ENCODE measurements at places on chromosomes 5 and 9.

DNA sequence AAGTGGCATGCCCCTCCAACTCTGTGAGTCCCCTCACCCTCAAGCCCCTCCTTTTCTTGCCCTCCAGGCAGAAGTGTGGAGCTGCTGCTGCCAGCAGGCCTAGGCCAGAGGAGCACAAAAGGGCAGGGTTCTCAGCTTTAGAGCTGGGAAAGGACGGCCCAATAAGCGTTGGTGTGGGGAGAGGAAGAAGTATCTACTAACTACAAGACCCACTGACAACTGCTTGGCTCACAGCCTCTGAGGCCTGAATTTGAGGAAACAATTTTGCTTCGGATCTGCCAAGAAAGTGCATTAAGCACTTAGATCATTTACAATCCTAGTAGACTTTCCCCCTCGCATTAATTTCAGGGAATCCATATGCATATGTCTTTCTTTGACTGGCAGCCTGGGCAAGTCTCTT is 179.4 kb downstream of the SNX18 start:
- no peak for DNase-seq

DNA sequence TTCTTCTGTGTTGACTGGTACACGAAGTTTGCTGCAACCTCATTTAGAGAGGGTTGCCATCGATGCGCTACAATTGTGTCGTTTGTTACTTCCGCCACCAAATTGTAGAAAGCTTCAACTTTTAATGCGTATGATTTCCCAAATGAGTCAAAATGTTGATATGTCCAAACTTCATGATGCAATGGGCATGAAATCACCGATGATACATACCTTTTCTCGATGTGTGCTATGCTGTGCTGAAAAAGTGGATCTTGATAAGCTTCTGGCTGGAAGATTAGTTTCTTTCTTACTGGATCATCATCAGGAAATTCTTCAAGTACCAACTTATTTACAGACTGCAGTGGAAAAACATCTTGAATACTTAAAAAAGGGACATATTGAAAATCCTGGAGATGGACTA is 65.7 kb downstream of the TMEM38B start:
- no peak for DNase-seq

DNA sequence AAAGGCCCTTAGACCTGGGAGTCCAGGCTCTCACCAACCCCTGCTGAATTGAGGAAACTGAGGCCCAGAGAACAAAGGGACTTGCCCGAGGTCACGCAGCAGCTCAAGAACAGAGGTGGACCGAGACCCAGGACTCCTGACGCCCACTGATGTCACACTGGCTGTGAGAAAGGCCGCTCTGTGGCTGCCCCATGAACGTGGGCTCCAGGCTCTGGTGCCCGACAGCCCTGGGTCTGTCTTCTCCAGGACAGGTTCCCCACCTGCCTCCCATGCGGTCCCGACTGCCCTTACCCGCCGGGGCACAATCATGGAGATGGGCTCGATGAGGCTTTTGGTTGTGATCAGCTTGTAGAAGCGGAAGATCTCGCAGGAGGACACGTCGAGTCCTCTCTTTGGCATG is 9.3 kb upstream of the TRIM14 start:
- no peak for DNase-seq

DNA sequence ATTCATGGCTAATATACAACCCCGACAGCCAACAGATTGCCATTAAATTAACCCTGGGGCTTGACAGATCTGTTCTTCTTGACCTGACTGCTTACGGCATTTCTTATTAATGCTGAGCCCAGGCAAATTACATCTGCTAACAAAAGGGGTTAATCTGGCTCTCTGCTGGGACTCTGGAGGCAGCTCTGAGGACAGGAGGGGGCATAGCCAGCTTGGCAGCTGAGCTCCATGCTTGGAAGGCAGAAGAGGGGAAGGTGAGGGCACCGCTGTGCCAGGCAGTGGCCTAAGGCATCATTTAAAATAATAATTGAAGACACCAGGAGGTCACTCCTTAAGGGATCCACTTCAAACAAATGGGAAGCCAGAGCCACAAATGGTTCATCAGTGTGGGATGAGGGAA is 126.0 kb upstream of the GPR151 start:
- no peak for DNase-seq

DNA sequence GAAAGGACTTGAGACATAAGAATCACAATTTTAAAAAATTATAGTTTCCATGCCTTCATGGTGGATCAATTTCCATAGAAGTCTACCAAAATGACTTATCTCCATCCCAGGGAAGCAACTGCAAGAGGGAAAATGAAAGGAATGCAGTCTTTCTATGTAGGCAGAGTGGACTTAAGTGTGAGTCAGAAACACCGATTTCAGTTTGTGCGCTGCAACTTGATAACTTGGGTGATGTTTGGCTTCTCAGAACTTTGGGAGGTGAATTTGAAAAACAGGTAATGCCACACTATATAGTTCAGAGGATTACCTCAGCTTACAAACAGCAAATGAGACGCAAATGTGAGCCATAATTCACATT is 708 bp upstream of the CSNK1G3 start:
- DNase-seq = no peak

- DNase-seq = no peak
Measured at GRCh38 chr5:180545248-180545647, 46.1 kb downstream of the SCGB3A1 start.

DNA sequence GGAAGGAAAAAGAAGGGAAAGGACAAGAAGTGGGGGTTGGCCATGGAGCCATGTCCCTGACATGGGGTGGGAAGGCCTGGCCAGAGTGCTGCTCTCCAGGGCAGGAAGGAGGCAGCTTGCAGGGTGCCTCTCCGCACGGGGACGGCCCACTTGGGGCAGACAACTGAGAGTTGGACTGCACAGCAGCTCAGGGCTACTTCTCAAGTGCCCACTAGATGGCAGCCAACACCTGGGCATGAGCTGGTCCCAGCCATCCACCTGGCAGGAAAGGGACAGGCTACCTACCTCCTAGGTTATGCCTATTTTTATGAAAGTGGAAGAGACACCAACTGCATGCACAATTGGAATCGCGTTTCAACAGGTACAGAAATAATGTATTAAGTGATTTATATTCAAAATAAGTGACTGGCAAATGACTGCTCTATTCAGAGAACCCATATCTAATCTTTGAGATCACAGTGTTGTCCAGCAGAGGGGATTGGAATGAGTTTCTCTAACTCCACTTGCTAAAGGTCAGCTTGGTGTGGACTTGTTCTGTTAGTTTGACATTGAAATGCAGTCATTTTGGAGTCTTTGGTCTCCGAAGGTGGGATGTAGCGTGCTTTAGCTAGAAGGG is 113.4 kb downstream of the SYK start:
- DNase-seq = peak; percentile 27

- no peak for DNase-seq
Measured at GRCh38 chr5:178522361-178522760, 67.8 kb downstream of the COL23A1 start.

- DNase-seq = no peak
Measured at GRCh38 chr9:78725503-78725902, 428.6 kb downstream of the PSAT1 start.

- no peak for DNase-seq
Measured at GRCh38 chr9:99363509-99363908, 141.4 kb downstream of the SEC61B start.

- DNase-seq = no peak
Measured at GRCh38 chr9:68705531-68706362, 707 bp downstream of the PIP5K1B start.

DNA sequence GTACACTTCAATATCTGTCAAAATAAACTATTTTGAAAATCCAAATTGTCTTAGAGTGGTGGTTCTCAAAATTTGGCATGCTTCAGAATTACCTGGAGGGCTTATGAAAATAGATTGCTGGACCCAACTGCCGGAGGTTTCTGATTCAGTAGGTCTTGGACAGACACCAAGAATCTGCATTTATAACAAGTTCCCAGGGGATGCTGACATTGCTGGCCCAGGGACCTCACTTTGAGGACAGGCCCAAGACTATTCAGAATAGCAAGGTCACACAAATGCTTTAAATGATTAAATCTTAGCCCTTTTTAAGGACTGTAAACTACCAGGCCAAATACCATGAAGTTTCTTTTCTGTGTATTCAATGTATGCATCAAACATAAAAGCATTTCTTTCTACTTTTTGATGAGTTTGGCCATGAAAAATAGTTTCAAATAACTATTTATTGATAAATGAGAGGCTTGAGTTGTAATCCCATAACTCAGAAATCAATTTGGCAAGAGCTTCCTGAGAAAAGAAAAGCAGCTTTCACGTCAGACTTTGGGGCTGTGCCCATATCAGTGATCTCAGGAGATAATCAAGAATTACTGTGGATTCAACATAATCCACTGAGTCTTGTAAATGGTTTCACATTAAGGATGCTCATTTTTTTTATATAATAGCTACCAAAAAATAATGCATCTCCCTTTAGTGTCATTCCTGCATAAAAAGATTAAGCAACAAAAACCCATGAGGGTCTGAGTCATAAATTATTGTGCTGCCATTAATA is 191.4 kb downstream of the FRMD3 start:
- DNase-seq = no peak

- no peak for DNase-seq
Measured at GRCh38 chr5:109451146-109451545, 41.4 kb upstream of the PJA2 start.

DNA sequence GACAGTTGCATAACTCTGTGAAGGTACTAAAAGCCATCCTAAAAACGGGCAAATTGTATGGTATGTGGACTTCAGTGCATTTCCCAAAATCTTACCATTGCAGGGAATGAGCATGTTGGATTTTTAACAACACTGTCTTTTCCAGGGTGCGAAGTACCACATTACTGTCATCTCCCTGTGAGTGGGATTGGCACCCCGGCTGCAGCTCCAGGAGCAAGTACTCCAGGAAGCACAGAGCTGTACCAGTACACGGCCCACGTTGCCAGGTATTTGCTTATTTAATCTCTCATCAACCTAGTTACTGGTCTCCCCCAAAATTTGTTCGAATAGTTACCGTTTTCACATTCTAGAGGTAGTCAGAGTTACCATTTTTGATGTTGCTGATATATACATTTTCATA is 22.6 kb upstream of the TJP2 start:
- DNase-seq = no peak

- DNase-seq = no peak
Measured at GRCh38 chr9:80387828-80388227, 816.1 kb downstream of the TLE4 start.

- DNase-seq = no peak
Measured at GRCh38 chr9:893843-894420, 52.4 kb downstream of the DMRT1 start.

- DNase-seq = no peak
Measured at GRCh38 chr5:108729242-108729615, 18.5 kb upstream of the FER start.

DNA sequence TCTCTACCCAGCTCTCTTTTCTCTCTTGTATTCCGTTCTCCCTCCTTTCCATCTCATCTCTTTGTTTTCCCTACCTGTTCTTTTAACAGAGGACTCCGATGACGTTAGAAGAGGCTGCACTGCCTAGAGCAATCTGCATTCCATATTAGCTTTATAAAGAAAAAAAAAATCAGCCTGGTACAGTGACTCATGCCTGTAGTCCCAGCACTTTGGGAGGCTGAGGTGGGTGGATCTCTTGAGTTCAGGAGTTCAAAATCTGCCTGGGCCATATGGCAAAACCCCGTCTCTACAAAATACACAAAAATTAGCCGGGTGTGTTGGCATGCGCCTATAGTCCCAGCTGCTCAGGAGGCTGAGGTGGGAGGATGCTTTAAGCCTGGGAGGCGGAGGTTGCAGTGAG is 49.0 kb downstream of the DAPK1 start:
- no peak for DNase-seq

GRCh38 chr5:10036136-10036815 is 213.4 kb downstream of the ATPSCKMT start:
- no peak for DNase-seq

DNA sequence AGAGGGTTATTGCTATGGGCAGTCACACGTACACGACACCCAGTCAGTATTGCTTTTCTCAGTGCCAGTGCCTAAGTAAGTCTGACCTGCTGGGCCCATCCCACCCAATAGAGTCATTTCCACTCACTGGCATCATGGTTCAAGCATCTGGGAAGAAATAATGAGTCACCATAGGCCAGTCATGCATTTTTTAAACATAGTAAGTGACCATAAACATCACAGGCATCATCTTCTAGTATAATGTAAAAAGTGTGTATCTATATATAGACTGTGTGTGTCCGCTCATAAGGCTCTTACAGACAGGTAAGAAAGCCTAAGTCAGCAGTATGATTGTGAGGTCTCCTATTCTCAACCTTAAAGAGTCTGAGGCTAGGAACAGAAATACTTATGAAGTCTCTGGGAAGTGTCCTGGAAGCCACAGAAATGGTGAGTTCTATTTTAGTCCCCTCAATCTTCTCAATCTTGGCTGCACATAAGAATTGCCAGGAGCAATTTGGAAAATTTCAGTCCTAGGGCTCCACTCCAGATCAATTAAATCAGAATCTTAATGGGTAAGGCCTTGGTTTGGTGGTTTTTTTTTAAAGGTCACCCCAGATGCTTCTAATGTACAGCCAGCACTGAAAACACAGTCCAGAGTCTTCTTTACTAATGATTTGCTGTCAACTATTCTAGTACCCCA is 65.2 kb downstream of the ZNF366 start:
- no peak for DNase-seq

DNA sequence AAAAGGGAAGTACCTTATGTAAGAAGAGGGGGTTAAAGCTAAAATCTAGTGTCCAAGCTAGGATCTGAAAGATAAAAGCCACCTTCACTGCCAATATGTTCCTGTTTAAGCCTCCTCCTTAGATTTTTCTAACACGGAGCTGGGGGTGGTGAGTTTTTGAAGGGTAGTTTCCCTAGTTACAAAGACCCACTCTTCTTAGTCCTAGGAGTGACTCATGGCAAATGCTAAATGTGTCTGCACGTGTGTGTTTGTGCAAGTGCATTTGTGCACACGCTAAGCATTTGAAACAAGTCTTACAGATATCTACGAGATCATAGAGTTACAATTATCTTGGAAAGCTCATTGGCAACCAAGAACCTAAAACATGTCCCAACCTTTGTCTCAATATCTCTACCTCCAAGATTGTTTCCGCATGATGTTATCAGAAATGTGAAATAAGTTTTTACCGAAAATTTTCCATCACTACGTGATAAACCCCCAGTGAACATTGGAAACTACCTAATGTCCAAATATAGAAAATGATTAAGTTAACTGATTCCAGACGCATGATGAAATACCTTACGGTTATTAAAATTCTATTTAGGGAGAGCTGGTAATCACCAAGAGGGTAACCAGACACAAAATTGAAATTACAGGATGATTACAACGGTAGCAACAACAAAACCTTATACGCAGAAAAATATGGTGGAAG is 78.0 kb upstream of the HRH2 start:
- DNase-seq = no peak

DNA sequence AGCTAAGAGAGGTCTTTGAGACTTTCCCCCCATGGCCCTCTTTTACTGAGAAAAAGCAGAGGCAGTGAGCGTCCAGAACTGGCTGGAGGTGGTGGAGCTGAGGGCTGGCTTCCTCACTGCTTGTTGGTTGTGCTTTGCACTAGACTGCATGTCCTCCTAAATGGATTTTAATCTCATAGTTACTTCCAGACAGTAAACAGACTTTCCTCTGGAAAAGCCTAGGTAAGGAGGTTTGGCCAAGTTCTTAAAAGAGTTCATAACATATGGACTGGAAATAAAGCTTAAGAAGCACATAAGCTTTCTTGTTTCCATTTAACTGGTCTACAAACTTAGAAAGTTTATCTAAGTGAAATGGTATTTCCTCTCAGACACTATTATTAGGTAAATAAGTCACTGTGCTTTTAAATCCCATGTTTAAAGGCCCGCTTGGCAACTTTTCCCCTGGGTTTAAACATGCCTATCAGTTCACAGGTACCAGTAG is 2.0 kb downstream of the ASPN start:
- no peak for DNase-seq
